ENCODE measurements at places on chromosomes 2 and 18. TPM values are rescaled to one million over a fixed set of nuclear protein-coding genes. Genes with fewer than 3 reads are reported as not detected.

The NT5DC4 gene
- not detected for total RNA-seq

DNA sequence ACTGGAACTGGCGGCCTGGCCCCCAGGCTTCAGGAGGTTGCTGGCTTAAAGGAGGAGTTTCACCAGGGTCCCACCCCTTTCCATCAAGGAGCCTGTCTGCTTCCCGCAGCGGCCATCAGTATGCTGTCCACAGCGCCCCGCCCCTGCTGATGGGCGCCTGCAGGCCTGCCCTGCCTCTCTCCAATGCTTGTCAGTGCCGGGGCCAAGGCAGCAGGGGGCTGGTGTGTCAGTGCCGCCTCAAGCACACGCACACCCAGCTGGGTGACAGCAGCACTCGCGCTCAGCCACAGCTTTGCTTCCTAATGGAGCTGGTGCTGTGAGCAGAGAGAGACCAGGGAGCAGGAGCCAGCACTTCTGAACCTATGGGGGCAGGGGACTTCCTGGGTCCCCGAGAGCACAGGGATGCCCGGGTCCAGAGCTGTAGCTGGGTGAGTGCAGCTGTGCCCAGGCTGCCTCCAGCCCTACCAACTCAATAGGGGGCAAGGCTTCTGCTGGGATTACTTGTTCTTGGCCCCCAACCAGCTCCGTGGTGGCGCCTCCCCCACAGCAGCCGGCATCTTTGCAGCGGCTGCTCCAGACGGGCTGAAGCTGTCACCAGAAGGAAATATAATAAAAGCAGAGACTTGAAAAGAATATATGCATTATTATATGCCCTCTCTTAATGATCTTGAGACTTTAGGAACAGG lies 377.2 kb upstream of the LRATD1 start:
- H3K27me3 ChIP-seq, result no peaks in the 10 kb centered on the region
- H3K36me3 ChIP-seq, result no peaks in the 10 kb centered on the region
- H3K27ac ChIP-seq, result no peak overlapping the region
- no peak overlapping the region for H3K4me3 ChIP-seq
- DNase-seq, result no peak

- H3K27ac ChIP-seq, result no peak overlapping the region
- DNase-seq, result no peak
- H3K36me3 ChIP-seq, result no peaks in the 10 kb centered on the region
- H3K27me3 ChIP-seq, result no peaks in the 10 kb centered on the region
- no peak overlapping the region for H3K4me3 ChIP-seq
Measured at GRCh38 chr18:11842562-11842961, 8.7 kb upstream of the CHMP1B start.

The CD8B gene
- total RNA-seq, result not detected

DNA sequence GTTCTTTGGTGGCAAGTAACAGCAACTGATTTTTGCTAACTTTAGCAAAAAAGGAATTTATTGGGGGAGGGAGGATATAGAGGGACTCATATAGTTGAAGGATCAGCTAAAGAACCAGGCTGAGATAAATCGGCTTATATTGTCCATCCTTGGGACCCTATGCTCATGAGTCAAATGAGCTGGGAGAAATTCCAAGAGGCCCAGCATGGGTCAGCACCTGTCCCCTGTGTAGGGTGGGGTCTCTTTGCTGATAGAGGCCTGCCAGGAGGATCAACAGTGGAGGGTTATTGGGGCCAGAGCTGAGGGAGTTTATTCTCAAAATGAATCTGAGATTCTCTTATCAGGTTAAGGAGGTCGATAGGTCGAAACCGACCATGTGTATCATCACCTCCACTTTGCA lies 97.2 kb downstream of the VAPA start:
- DNase-seq, result no peak
- H3K27ac ChIP-seq, result peak overlapping the region; percentile 86
- peaks cover 47% of the 10 kb centered on the region for H3K4me1 ChIP-seq

The WBP1 gene
- 113 TPM for total RNA-seq

GRCh38 chr2:8602809-8603208 lies 79.0 kb upstream of the ID2 start:
- DNase-seq, result no peak
- no peaks in the 10 kb centered on the region for H3K36me3 ChIP-seq
- peaks cover 41% of the 10 kb centered on the region for H3K4me1 ChIP-seq

- peaks cover 55% of the 10 kb centered on the region for H3K4me1 ChIP-seq
- H3K27me3 ChIP-seq, result no peaks in the 10 kb centered on the region
- H3K36me3 ChIP-seq, result peaks cover 8% of the 10 kb centered on the region
- H3K4me3 ChIP-seq, result no peak overlapping the region
Measured at GRCh38 chr18:8341481-8342230, 267.6 kb upstream of the RAB12 start.

DNA sequence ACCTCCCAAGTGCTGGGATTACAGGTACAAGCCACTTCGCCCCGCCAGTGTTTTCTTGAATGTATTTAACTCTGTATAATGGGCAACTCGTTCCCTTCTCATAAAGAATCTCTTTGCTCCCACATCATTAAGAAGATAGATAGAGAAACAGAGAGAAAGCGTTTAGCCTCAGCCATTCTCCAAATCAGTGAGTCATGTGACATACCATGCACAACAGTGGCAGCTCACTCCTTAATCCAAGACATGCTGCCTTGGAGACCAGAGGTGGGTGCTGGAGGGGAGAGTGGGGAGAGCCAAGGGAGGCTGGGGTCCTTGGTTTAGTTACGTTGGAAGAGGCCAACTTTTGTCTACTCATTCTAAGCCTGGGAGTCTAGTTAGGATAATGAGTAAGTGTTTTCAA lies 54.7 kb downstream of the TGIF1 start:
- H3K36me3 ChIP-seq, result no peaks in the 10 kb centered on the region
- no peak overlapping the region for H3K27ac ChIP-seq
- no peak overlapping the region for H3K4me3 ChIP-seq
- peaks cover 5% of the 10 kb centered on the region for H3K27me3 ChIP-seq
- no peak for DNase-seq

The FSHR gene
- not detected for total RNA-seq

The C2orf76 gene
- total RNA-seq, result 8.4 TPM

The LYG2 gene
- not detected for total RNA-seq

DNA sequence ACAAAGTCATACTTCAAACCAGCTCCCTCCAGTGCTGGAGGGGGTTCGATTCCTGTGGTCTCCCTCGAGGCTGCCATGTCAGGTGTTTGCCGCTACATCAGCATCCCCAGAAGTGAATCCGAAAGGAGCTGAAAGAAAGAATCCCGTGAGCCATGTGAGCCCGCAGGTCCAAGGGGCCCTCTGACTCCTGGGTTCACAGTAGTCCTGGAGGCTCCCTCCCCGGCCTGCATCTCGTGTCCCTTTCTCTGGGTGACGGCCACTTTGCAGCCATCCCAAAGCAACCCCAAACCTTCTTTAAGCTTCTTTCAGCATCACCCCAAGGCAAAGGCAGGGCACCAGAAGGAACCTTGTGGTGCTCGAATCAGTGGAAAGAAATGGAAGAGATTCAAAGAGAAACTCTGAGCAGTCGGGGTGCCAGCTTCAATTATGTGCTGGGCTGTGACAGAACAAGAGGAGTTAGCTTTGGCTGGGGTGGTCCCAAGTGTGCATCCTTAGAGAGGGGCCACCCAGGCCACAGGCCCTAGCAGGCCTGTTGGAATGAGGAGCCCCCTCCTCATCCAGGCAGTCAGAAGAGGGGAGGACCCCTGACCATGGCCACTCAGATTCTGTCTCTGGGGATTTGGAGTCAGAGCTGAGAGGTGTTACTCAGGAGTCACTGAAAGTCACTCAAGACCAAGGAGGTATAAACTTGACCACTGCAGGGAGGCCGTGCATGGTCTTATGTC lies 59.7 kb downstream of the CIB4 start:
- no peak overlapping the region for H3K4me3 ChIP-seq
- no peaks in the 10 kb centered on the region for H3K36me3 ChIP-seq
- H3K27me3 ChIP-seq, result peaks cover 53% of the 10 kb centered on the region
- H3K27ac ChIP-seq, result no peak overlapping the region
- H3K4me1 ChIP-seq, result no peaks in the 10 kb centered on the region
- DNase-seq, result no peak

- peaks cover 21% of the 10 kb centered on the region for H3K4me1 ChIP-seq
- peak overlapping the region; percentile 22 for H3K4me3 ChIP-seq
- peak overlapping the region; percentile 75 for H3K27ac ChIP-seq
- DNase-seq, result no peak
Measured at GRCh38 chr18:22914633-22915032, 18.5 kb upstream of the RBBP8 start.

- H3K4me3 ChIP-seq, result no peak overlapping the region
- peaks cover 3% of the 10 kb centered on the region for H3K36me3 ChIP-seq
- H3K27ac ChIP-seq, result no peak overlapping the region
Measured at GRCh38 chr2:185645529-185645928, 93.1 kb upstream of the FSIP2 start.

DNA sequence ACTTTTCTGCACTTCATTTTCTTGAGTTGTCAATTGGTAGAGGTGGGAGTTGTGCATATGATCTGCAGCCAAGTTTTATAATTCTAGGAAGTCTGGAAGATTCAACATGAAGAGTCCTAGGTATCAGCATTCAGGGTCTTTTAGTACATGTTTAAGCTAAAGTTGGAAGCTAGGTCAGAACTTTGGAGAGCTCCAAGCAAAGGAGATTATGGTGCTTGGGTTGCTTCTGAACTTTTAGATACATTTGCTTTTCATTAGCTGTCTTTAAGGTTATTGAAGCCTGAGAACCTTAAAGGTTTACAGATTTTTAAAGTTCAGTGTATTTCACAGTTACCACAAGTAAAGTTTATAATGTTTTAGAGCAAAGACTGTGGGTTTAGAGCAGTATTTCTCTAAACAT lies 85.5 kb downstream of the EPC2 start:
- peaks cover 21% of the 10 kb centered on the region for H3K36me3 ChIP-seq
- DNase-seq, result no peak
- no peak overlapping the region for H3K4me3 ChIP-seq
- H3K4me1 ChIP-seq, result no peaks in the 10 kb centered on the region
- H3K27ac ChIP-seq, result no peak overlapping the region

DNA sequence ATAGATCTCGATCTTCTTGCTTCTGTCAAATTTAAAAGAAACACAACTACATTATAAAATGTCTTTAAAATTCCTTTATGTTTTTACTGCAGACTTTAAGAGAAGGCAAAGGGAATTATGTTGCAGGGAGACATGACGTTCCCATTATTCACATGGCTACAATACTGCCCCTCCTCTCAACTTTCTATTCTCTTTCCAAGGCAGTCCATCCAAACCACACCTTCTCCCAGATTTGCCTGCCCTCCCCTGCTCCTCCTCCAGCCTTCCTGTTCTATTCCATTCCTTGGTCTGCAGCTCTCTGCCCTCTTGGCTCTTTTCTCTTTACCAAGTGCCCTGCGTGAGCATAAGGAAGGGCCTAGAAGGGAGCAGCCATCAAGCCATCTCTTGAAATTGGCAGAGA lies 61.3 kb downstream of the NABP1 start:
- peaks cover 4% of the 10 kb centered on the region for H3K4me1 ChIP-seq
- no peak overlapping the region for H3K27ac ChIP-seq
- H3K36me3 ChIP-seq, result peaks cover 2% of the 10 kb centered on the region
- H3K27me3 ChIP-seq, result no peaks in the 10 kb centered on the region
- no peak overlapping the region for H3K4me3 ChIP-seq

The COLEC12 gene
- 70.5 TPM for total RNA-seq

The SFTPB gene
- total RNA-seq, result not detected

DNA sequence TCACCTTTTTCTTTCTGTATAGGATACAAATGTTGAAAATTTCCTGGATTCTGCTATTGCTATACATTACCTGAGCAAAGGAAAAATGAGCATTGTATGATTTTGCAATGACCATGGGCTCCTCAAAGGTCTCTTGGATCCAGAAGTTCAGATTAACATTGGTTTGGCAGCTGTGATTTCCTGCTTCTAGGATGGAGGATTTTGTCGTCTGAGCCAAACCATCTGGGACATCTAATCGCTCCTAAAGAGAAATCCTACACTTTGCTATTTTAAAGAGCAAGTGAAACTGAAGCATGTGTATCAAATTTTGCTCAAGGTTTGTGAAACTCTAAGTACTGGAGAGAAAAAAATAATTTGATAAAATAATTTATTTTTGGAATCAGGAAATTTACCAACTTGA lies 115.1 kb upstream of the ST6GAL2 start:
- DNase-seq, result no peak
- no peak overlapping the region for H3K4me3 ChIP-seq
- H3K36me3 ChIP-seq, result no peaks in the 10 kb centered on the region
- H3K4me1 ChIP-seq, result peaks cover 9% of the 10 kb centered on the region

The KLHL41 gene
- 0.56 TPM for total RNA-seq

DNA sequence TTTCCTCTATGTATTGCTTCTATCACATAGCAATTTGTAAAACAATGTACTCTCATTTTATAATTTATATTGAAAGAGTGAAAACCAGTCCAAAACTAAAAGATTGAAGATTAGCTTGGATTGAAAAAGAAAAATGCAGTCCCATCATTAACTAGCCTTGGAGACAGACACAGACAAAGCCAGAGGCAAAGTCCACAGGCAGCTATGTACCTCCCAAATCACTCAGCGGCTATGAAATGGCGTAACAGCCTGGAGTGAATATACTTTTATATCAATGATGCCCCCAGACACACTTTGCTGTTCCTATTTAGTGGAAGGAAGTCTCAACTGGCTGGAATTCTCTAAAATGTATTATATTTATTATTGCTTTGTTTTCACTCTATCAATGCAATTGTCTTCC lies 33.6 kb upstream of the DOK6 start:
- no peak for DNase-seq
- H3K36me3 ChIP-seq, result no peaks in the 10 kb centered on the region
- H3K4me3 ChIP-seq, result no peak overlapping the region

GRCh38 chr2:233845301-233846060 lies 8.9 kb downstream of the HJURP start:
- H3K36me3 ChIP-seq, result peaks cover 22% of the 10 kb centered on the region
- H3K27ac ChIP-seq, result no peak overlapping the region
- H3K4me1 ChIP-seq, result no peaks in the 10 kb centered on the region
- H3K27me3 ChIP-seq, result no peaks in the 10 kb centered on the region

The HOXD10 gene
- total RNA-seq, result 4.1 TPM

GRCh38 chr2:48527226-48527885 lies 2.6 kb upstream of the STON1 start:
- no peak for DNase-seq
- H3K4me3 ChIP-seq, result no peak overlapping the region
- peak overlapping the region; percentile 68 for H3K27ac ChIP-seq
- H3K27me3 ChIP-seq, result no peaks in the 10 kb centered on the region

The LBX2 gene
- total RNA-seq, result 0.86 TPM

The SNED1 gene
- 7.1 TPM for total RNA-seq

DNA sequence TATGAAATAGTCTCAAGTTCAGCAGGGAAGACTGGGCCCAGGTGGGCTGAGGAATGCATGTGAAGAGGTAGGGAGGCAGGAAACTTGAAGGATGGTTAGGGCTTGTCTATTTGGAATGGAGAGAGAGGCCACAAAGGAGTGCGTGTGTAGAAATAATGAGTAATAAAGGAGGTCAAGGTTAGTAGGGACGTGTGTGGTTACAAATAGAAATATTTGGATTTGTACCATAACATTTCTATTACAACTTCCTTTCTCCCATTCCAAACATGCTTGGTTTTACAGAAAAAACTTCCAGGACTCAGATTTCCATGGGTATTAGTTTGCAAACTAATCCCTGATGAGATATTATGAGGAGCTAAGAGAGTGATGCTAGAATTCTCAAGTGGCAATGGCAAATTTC lies 280.6 kb downstream of the NCKAP5 start:
- DNase-seq, result no peak
- H3K4me3 ChIP-seq, result no peak overlapping the region
- H3K36me3 ChIP-seq, result no peaks in the 10 kb centered on the region
- peaks cover 9% of the 10 kb centered on the region for H3K27me3 ChIP-seq

Data from mesothelial cell of epicardium (in vitro differentiated cells).